ENCODE measurements at places on chromosomes 2 and 18.

GRCh38 chr2:9807056-9807455 is 36.2 kb upstream of the TAF1B start:
- no peak for DNase-seq

DNA sequence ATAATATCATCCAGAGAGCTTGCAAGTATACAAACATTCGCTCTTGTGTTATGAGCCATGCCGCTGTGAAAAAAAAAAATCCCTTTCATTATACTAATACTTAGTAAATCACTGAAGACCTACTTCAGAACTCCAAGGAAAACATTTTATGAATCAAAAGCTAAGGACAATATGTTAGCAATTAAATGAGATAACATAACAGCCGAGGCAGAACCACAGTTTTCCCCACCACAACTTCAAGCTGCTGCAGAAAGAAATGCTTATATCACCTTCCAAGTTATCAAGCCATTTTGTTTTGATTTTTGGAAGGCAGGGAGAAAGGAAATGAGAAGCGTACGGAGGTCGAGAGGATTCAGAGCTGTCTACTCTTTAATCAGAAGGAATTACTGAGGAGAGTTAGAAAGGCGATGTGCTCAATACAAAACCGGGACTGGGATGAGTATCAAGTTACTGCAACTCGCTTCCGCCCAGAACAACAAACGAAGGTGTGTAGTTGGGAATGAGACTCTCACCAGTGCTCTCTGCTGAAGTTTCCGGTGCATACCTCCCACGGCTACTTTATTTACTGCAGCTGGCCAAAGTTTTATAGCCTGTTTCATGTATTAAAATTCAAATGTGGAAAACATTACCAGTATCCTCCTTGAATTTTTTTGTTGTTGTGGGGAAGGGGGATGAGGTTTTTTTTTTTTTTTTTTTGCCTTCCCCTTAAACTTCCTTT is 292.2 kb upstream of the CCDC68 start:
- no peak for DNase-seq

DNA sequence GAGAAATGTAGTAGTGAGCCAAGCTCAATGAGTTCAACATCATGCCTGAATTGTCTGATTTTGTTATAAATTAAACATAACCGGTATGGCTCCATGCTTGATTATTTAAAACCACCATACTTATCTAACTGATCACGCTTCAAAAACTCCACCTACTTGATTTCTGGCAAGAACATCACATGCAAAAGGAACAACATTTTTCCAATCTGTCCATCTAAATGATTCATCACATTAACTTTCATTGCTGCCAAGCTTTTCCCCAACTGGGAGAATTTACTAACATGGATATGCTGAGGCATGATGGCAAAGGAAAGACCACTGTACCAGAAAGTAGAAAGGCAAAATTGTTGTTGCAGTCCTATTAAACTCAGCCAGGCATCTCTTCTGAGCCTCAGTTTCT is 286.8 kb downstream of the TRIB2 start:
- no peak for DNase-seq

DNA sequence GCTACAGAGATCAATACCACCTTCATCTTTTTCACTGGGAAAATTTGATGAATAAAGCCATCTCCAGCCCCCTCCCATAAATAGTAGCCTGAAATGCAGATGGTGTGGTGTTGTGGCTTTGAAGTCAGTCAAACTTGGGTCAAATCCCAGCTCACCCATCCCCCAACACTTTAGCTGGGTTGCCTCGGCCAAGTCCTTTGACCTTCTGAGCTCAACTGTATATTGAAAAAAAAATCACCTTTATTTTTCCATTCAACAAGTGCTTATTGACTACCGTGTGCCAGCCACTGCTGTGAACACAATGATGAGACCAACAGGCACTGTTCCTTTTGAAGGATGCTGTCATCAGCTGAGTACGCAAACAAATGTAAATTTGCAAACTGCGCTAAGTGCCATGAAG is 35.1 kb upstream of the NTSR2 start:
- DNase-seq: no peak

DNA sequence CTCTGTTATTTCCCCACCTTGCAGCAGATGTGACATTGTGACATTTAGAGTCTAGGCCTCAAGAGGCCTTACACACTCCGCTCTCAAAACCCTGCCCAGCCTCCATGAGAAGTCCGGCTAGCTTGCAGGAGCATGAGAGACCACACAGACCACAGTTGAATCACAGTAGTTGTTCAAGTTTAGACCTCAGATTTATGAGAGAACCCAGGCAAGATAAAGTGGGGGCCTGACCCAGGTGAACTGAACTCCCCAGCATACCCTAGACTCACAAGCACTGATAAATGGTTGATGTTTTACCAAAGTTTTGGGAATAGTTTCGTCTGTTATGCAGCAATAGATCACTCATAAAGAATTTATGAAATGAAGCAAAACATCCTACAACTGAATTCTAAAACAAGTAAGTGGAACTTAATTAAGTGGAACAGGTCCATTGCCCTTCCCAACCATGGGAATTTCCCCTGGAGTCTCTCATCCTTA is 4.7 kb upstream of the STAT1 start:
- no peak for DNase-seq

- no peak for DNase-seq
These were observed 108.3 kb downstream of the CELF4 start for GRCh38 chr18:37457341-37457740.

DNA sequence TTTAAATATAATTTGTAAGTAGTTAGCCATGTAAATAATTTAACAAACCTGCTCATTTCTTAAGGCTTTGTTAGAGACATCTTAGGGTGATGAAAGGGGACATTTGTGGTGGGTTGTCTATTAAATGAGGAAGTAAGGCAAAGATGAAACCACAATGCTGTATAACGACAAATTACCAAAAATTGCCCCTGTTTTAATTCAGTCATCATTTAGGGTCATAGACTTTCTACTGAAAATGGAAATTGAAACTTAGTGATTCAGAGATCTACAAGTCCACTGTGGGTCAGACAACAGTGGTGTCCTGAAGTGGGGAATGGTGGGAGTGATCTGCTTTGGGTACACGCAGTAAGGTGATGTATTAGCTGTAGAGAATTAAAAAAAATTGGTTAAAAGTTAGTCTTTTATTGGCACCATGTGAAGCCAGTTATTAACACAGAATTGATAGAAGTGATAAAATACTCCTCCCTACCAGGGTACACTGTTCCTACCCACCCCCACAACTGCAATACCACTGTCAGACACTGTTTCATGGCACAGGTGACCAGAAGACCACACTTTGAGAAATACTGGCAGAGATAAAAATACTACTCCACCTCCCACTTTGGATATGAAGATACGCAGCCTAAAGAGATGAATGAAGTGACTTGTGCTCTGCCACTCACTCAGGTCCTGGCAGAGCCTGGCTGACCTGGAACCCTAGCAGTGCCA is 13.4 kb downstream of the CERS6 start:
- no peak for DNase-seq

GRCh38 chr18:61556862-61557261 is 223.6 kb downstream of the CDH20 start:
- DNase-seq: no peak

DNA sequence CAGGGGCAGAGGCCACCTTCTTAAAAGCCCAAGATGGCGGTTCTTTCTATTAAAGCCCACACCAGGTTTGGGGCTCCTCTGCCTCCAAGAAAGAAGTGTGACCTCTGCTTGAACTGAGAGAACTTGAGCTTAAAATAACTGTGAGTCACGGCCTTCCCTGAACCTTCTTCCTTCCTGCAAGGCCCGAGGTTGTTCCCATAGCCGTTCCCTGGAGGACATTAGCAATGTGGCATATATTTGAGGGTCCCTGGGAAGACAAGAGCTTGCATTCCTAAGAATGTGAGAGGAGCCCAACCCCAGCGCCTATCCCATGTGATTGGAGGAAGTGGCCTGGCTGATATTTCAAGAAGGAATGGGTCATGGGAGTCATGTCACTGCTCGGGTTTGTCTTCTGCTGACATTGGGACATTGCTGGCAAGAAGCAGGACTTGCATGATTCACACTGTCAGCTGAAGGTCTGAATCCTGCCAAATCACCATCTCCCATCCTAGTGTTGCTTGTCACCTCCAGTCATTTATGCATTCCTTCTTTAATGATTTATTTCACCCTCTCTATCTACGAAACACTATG is 168.1 kb downstream of the TRIB2 start:
- DNase-seq: no peak

DNA sequence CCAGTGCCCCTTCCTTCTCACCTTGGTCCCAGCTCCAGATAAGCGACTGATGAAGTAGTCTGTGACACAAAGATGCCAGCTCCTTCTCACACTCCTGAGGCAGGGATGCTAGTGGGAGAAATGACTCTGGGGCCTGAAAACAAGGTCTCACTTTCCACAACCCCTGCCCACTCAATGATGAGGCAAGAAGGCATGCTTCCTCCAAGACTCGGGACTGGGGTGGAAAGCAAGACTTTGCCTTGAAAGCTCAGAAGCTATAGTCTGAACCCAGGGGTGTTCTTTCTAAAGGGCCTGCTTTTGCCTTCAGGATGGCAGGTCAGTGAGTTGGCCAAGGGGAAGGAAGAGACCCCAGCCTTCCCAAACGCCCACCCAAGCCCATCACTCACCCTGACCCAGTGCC is 1.4 kb downstream of the CCDC142 start:
- no peak for DNase-seq

- DNase-seq: no peak
These were observed 16.2 kb downstream of the TANC1 start for GRCh38 chr2:158984604-158985135.

- DNase-seq: no peak
These were observed 1.0 kb downstream of the EPHA4 start for GRCh38 chr2:221571025-221571550.

DNA sequence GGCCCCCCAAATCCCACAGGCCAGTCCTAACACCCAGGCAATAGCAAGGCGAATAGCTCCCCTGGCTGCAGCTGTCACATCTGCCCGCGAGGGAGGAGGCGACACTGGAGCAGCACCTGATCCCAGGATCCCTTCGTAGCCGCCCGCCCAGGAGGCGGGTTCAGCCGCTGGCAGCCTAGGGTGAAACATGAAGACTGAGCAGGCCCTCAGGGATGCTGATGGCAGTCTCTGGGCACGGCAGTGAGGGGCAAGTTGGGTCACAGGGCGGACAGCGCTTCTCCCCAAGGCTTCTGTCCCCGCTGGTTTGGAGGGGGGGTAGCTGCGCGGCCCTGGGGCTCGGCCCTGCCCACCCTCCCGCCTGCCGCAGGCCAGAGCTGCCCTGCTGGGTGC is 1.9 kb downstream of the DNMT3A start:
- no peak for DNase-seq

GRCh38 chr2:173435574-173435973 is 80.9 kb downstream of the CDCA7 start:
- no peak for DNase-seq

- DNase-seq: no peak
These were observed 109.1 kb upstream of the OTOS start for GRCh38 chr2:240249423-240250149.

DNA sequence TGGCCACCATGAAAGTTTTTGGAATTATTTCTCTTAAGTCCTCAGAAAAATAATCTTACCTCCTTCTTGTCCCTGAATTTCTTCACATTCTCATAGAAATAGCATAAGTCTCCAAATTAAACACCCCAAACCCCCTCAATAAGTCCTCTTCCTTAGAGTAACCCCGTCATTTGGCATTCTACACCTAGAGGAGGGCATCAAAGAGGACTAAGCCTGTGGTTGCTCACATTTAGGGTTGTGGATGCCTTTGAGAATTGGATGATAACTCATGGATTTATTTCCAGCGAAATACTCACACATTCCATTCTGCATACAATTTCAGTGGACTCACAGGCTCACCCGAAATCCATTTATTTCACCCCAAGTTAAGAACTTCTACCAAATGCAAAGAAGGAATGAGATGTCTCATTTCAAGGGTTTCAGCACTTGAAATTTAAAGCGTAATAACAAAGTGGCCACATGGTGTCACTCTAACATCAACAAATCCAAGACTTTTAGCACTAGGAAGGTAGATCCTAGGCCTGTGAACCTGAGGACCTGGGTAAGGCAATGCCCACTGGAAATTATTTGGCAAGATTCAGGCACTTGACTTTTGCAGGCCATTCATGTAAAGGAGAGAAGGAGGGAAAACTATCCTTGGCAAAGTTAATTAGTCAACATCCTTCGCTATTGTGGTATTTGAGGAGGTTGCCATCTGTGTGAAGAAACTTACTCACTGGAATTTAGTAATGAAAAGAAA is 24.6 kb downstream of the DYTN start:
- DNase-seq: no peak

GRCh38 chr2:165793779-165794535 is at the start of gene GALNT3:
Gene GALNT3 (minus strand): TSS chr2:165794247. CDS start chr2:165770700, 23,547 bp downstream.
- no peak for DNase-seq

DNA sequence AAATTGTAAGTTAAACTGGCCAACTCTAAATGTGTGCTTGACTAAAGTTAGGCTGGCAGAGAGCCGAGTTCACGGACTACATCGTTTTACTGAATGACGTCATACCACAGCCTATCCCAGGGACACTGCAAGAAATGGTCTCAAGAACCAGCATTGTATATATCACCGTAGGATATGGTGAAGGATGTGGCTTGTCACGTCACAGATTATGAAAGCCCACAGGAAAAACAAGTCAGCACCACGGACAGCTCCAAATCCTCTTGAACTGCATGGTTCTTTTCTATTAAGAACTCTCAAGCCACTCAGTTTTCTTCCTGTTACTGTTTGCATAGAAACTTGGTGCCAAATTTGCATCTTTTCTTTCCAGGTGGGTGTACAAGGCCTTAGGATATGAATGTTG is 85.1 kb upstream of the ACAA2 start:
- DNase-seq: peak; percentile 5

DNA sequence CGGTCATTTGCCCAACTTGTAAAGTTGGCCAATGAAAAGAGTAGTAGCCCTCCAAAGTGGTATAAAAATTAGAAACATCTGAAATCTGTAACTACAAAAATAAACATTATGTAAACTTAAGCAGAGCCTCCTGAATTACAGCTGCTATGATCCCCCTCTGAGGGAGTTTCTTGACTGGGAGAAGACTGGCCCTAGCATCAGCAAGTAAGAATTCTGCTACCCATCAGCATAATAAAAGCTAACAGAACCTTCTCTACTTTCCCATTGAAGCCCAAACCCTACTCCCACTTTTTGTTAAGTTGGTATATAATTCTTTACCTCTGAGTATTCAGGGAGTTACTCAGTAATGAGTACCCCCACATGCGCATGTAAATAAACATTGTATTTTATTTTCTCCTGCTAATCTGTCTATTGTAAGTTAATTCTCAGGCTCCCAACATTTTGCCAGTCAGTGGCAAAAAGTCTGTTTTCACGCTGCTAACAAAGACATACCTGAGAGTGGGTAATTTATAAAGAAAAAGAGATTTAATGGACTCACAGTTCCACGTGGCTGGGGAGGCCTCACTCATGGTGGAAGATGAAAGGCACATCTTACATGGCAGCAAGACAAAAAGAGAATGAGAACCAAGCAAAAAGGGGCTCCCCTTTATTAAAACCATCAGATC is 71.3 kb downstream of the MYL12B start:
- DNase-seq: no peak

All from stimulated activated CD8-positive, alpha-beta memory T cell treated with anti-CD3 and anti-CD28 coated beads, Interleukin-15, amount 100 ng/mL, for 24 hours (primary cell).